PC-3 (cell line): ENCODE measurements at places on chromosomes 11 and 22. TPM values are rescaled to one million over a fixed set of nuclear protein-coding genes. Genes with fewer than 3 reads are reported as not detected.

GRCh38 chr22:43159484-43160178 is 8.3 kb downstream of the TSPO start:
- 0 out of 2 replicates have a peak, but pooled peaks cover 5% of the 10 kb centered on the region for H3K4me1 ChIP-seq
- H3K27me3 ChIP-seq = no peaks in the 10 kb centered on the region
- no peak overlapping the region for H3K4me3 ChIP-seq
- DNase-seq = no peak
- H3K36me3 ChIP-seq = no peaks in the 10 kb centered on the region; the same call in 1 of the 2 replicates

DNA sequence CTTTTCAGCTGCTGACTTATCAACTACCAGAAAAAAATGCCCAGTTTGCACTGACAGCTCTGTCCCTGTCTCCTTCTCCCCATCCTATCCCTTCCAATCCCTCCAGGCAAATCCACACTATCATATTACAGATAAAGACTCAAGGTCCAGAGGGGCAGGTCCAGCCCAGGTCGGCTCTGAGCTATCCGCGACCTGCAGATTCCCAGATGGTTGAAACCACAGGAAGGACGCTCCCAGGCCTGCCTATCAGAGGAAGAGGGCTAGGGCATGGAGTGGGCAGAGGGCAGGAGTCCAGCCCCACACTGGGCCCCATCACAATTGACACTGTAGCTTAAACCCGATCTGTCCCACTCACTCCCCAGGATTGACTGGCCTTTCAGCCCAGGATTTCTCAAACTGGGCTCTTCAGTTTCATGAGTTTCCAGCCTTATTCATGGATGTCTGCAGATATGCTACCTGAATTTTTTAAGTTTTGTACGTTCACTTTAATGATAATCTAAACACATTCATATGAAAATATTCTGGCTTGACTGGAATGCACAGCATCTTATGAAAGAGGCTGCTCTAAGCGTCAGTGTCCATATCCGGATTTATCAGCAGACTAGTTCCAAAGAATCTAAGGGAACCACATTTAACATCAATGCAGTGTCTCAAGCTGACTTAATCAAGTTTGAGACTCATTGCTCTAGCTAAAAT is 16.4 kb upstream of the FCHSD2 start:
- no peaks in the 10 kb centered on the region for H3K27me3 ChIP-seq
- no peaks in the 10 kb centered on the region for H3K4me1 ChIP-seq
- no peak overlapping the region for H3K4me3 ChIP-seq
- H3K36me3 ChIP-seq = no peaks in the 10 kb centered on the region
- no peak overlapping the region for H3K27ac ChIP-seq

The CBY1 gene
- 12.9 and 14.3 TPM in 2 replicates for total RNA-seq

GRCh38 chr11:10450462-10451425 is 4.3 kb upstream of the AMPD3 start:
- H3K36me3 ChIP-seq = no peaks in the 10 kb centered on the region
- H3K4me1 ChIP-seq = peaks cover 32% of the 10 kb centered on the region
- H3K27ac ChIP-seq = peak overlapping the region; percentile 33; the same call in 1 of the 2 replicates
- no peaks in the 10 kb centered on the region for H3K27me3 ChIP-seq
